ENCODE measurements at places on chromosomes 1 and 21. TPM values are rescaled to one million over a fixed set of nuclear protein-coding genes. Genes with fewer than 3 reads are reported as not detected.

The OR2AK2 gene
- not detected for total RNA-seq

The KRTAP20-2 gene
- total RNA-seq, result not detected

The CLDN19 gene
- total RNA-seq, result not detected

The DNAJC6 gene
- 7.2 TPM for total RNA-seq

The ADORA3 gene
- total RNA-seq, result not detected

The ACTA1 gene
- total RNA-seq, result not detected

The NUDT17 gene
- 7.5 TPM for total RNA-seq

The HPDL gene
- 3.8 TPM for total RNA-seq

The SPATA46 gene
- not detected for total RNA-seq

The KCNJ15 gene
- 0.12 TPM for total RNA-seq

The C8B gene
- not detected for total RNA-seq

The CR2 gene
- total RNA-seq, result not detected

The OMA1 gene
- 4.5 TPM for total RNA-seq

The SH2D1B gene
- total RNA-seq, result 0.10 TPM

The BRINP3 gene
- total RNA-seq, result not detected

The CRNN gene
- total RNA-seq, result not detected

The TMED5 gene
- total RNA-seq, result 33.4 TPM

The RAD54L gene
- total RNA-seq, result 11.2 TPM

The SLC6A17 gene
- total RNA-seq, result 5.6 TPM

The COL8A2 gene
- 0.10 TPM for total RNA-seq

Measured in A549 treated with AZD2906 at 1 μM for 4 hours (cell line).